ENCODE measurements at places on chromosomes 1 and 21.

- DNase-seq, result peak; percentile 43
These were observed 20.9 kb upstream of the PDXK start for GRCh38 chr21:43697758-43698643.

- DNase-seq, result no peak
These were observed 311.4 kb downstream of the USH2A start for GRCh38 chr1:216111842-216112241.

DNA sequence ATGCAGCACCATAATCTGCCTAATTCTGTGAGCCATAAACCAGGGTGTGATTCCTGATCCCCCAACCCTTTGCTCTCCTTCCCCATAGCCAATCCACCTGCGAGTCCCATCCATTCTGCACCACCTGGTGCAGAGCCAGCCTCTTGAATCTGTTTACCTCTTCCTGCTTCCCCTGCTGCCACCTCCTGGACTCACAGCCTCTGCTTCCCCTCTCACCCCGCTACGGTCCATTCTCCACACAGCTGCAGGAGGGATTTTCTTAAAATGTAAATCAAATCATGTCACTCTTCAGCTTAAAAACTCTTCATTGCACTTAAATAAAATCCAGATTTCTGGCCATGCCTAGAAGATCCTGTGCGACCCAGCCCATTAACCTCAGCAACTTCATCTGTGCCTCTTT lies 186.7 kb downstream of the FOXD2 start:
- no peak for DNase-seq

DNA sequence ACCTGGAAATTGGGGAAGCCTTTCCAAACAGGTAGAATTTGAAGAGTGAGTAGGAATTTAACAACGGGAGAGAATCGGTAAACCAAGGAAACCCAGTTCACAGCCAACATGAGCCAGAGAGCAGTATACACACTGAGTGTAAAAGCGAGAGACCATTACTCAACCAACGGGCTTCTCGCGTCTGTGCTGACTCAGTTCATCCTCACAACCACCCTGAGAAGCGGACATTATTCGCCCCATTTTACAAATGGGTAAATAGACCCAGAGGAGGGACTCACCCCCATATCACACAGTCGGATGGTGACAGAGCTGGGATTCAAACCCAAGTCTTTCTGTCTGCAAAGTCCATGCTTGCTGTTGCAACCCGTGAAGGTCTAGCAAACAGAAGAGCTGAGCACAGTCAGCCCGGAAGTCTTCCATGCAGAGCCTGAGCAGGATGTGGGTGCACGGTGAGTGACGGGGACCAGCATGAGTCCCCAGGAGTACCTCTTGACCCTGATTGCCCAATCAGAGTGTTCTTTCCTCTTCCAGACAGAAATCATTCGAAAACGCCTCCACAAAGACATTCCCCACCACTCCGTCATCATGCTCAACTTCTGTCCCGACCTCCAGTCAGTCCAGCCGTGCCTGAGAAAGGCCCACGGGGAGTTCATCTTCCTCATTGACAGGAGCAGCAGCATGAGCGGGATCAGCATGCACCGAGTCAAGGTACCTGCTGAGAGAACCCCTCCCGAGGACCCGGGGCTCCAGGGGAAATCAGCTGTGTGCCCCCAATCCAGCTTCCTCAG lies 32.3 kb downstream of the VWA5B1 start:
- peak; percentile 19 for DNase-seq

GRCh38 chr21:38875694-38876492 lies 70.2 kb downstream of the ETS2 start:
- DNase-seq, result no peak

DNA sequence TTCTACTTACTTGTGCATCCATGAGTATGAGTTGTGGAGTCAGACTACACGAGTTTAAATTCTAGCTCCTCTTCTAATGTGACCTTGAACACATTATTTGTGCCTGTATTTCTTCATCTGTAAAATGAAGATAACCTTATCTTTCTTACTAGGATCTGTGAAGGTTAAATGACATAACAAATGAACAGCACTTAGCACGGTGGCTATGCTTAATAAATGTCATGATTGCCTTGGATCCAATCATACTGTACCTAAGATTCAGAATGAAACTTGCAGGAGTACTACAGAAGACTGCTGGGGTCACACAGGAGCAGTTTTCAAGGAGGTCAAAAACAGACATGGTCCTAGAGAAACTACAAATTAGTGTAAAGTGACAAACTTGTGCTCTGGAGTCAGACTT lies 22.2 kb upstream of the ALG14 start:
- DNase-seq, result no peak
